ENCODE measurements at places on chromosomes 2 and 18. TPM values are rescaled to one million over a fixed set of nuclear protein-coding genes. Genes with fewer than 3 reads are reported as not detected.

DNA sequence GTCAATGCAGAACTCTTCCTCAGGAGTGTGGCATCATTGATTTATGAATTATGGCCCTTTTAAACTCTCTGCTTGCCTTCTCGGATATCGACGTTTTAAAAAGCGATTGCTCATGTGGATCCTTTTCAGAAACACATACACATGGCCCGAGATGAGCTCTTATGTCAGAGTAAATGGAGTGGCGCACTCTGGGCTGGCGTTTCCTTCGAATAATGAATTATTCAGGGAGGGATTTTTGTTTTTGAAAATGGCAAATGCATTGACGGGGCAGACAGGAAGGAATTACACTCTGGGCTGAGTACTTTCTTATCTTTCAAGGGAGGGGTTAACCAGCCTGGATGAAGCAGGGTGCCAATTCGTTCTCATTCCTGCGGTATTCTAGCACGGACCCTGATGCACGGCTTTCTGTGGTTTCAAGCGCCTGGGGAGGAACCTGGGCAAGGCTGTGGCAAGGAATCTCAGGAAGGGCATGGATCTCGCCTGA lies 142.7 kb downstream of the PRKCE start:
- DNase-seq: no peak

DNA sequence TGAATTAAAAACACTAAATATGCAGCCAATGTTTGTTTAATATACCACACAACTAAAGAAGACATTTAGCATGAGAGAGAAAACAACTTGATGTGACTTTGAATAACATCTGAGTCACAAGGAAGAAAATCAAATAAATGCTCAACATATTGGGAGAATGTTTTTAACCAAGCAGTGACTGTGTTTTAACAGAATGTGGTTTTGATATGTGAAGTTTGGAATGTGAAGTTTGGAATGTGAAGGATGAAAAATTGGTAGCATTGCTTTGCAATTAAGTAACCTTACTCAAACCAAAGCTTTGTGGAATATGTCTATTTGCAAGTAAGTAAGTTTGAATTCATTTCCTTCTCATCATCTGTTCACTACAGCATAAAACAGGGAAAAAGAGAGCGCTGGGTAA lies 128.2 kb upstream of the DNAJC10 start:
- no peak for DNase-seq

The MEX3C gene
- 61.5 TPM for total RNA-seq

- DNase-seq: no peak
Observed at GRCh38 chr2:170025223-170025622, 152.7 kb upstream of the MYO3B start.

- DNase-seq: no peak
Observed at GRCh38 chr2:128374001-128374710, 55.5 kb upstream of the HS6ST1 start.

Data from activated CD4-positive, alpha-beta memory T cell treated with anti-CD3 and anti-CD28 coated beads for 36 hours (primary cell).